Fibroblast of skin of scalp (primary cell): ENCODE measurements at places on chromosomes 5 and 9.

- DNase-seq: no peak
Measured at GRCh38 chr5:107952450-107952849, 281.7 kb upstream of the EFNA5 start.

DNA sequence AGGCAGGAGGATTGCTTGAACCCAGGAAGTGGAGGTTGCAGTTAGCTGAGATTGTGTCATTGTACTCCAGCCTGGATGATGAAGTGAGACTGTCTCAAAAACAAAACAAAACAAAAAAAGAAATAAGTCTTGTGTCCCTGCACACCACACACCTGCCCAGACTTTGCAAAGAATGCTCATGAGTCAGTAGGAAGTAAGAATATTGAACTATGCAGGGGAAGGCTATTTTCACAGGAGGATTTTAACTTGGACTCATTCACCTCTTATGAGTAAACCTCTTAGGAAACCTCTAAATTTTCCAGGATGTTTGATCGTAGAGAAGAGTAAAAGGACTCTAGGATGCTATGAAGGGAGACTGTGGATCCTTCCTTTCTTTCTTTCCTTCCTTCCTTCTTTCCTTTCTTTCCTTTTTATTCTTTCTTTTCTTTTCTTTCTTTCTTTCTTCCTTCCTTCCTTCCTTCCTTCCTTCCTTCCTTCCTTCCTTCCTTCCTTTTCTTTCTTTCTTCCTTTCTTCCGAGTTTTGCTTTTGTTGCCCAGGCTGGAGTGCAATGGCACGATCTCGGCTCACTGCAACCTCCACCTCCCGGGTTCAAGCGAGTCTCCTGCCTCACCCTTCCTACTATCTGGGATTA lies 96.7 kb upstream of the CLINT1 start:
- no peak for DNase-seq

GRCh38 chr9:117574099-117574498 lies 130.1 kb upstream of the TLR4 start:
- no peak for DNase-seq

DNA sequence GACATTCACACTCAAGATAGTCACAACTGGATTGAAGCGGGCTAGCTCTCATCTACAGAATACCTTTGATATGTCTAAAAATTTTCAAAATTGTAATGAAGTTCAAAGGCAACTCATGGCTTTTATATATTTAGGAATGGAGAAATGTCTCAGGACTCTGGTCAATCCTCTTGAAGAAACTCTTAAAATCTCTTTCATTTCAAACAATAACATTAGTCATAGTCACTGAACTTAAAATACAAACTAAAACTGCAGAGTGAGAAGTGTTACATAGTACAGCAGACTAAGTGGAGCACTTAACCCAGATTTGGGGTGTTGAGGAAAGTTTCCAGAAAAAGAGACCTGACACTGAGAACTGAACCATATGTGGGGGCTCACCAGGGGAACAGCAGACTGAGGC lies 20.7 kb downstream of the FANCC start:
- DNase-seq: no peak

DNA sequence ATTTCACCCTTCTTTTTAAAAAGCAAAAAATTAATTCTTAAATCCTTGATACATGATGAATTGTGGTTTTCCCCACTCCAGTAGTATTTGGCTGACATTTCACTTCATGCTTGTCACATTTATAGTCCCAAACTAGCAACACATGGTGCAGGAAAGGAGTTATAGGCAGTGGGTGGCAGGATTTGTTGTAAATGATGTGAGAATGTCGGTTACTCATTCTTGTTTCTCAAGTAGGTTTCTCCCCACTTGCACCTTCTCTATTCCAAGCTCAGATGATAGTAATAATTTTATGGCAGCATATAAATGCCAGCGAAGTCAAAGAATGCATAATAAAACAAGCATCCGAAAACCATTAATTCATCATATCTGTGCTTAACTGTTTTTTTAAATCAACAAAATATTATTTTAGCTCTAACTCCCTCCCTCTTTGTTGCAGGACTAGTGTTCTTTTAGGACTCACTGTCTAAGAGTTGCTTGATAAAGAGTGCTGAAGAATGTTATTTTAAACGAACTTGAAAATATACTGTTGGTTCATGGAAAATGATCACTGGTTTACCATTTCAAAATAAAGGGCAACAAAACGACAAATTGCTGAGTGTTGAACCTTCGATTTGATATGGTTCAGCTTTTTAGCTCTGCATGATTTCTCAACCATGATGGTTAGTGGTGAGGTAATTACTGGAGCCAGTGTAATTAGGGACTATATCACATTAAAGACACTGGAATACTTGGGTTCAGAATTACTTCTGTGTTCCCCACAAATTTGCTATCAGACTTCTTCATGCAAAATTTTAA lies 88.1 kb upstream of the ADAMTSL1 start:
- DNase-seq: peak; percentile 74

GRCh38 chr5:162956570-162956969 lies 480.8 kb upstream of the CCNG1 start:
- DNase-seq: no peak

GRCh38 chr5:8577792-8578191 lies 708.8 kb downstream of the MTRR start:
- DNase-seq: no peak

DNA sequence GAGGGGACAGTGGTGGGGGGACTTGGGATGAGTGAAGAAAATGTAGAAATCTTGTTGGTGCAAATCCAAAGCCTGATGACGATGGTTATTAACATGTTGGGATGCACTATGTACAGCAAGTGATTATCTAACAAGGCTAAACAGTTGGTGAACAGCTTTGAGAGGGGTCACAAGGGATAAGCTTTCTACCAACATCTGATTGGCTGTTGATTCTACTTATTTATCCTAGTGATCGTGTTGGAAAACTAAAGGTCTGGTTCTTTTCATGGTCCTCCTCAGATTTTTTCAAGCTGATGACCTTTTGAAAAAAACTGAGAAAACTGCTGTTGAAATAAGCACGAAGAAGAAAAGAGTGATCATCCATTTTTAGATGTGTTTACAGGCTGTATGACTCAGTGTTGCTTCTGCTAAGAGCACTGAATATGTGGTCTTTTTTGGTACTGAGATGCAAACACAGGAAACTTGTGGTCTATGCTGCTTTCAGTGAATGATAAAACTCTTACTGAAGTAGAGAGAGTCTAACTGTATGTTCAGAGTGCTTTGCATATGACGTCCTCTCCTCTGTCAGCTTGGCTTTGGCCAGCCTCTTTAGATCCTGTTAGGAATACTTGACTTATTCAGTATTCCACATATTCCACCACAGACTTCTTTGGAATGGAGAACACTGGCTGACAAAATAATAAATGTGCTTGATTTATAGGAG lies 174.8 kb downstream of the SLF1 start:
- DNase-seq: peak; percentile 77

DNA sequence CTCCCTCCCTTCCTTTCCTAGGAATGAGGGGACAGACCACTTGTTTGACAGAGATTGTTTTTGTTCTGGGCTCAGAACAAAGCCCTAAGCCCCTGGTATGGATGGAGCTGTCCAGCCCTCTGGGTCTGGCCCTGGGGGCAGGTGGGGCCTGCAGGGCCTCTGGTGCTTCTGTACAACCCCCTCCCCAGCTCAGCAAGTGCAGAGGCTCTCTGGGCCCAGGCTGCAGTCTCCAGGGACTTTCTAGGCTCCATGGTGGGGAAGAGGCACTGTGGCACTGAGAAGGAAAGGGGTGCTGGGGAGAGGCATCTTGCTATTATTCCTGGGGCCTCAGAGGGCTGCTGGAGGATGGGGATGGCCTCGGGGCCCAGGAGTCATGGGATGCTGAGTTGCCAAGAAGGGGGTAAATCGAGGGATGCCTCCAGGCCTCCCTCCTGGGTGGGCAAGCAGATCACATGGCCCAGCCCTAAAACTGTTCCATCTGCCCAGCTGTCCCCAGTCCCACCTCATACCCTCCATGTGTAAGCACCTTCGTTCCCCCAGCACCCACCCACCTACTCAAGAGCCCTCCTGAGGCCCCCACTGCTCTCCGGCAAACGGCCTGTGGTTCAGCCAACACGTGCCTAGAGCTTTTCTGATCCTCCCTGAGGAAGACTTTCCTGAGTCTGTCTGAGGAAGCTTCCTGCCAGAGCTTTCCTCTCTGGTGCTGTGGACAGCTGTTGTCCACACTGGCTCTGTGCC lies 225.7 kb downstream of the CACNA1B start:
- DNase-seq: no peak

DNA sequence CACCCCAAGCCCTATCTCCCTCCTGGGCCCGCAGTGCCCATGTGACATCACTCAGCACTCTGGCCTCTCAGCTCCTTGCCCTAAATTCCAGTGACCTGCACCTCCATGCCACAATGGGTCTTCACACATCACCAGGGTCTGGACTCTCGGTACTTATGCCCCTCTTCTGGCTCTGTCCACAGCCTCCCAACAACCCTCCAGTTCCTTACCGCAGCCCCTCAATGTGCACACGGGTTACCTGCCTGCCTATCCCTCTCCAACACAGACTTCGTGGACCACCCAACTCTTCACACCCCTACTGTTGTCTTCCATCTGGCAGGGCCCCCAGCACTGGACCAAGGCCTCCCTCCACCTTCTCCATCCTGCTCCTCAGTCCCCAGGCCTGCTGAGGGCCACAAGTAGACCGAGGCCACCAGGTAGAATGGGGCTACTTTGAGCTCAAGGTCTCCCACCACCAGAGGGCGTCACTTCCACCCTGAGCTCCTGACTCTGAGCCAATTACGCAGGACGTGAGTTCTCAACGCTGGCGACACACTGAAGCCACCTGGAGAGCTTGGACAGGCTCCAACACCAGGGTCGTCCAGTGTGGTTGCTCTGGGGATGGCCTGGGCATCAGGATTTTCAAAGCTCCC lies 172.1 kb downstream of the GABBR2 start:
- DNase-seq: no peak

- no peak for DNase-seq
Measured at GRCh38 chr5:145838276-145838675, 3.1 kb upstream of the PRELID2 start.

DNA sequence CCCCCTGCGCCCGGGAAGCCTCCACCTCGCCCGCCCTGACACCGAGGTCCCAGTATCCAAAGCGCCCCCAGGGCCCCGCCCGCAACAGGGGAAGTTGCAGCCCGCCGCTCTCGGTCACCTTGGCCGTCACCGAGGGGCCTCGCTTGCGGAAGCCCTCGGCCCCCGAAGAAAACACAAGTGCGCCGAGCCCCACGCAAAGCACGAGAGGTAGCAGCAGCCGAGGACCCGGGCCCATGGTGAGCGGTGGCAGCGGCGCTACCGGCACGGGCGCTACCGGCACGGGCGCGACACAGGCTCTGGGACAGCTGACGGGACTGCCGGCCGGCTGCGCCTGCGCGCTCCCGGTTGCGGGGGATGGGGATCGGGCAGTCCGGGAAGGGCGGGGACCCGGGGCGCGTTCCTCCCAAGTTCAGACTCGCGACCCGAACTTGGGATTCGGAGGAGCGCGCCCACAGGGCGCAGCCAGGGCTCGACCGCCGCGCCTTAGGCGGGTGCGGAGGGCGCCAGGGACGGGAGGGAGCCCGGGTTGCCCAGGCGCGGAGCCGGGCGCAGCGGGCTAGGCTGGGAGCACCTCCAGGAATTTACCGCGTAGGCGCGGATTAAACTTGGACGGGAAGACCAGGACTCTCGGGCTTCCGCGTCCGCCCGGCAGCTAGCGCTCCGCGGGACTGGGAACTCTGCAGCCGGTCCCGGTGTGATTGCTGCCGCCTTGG lies at the start of gene PPIC:
Gene PPIC (minus strand): TSS at position 335 of the 713 bp plus-strand sequence. CDS start 100 bp downstream, at position 235.
- peak; percentile 84 for DNase-seq

DNA sequence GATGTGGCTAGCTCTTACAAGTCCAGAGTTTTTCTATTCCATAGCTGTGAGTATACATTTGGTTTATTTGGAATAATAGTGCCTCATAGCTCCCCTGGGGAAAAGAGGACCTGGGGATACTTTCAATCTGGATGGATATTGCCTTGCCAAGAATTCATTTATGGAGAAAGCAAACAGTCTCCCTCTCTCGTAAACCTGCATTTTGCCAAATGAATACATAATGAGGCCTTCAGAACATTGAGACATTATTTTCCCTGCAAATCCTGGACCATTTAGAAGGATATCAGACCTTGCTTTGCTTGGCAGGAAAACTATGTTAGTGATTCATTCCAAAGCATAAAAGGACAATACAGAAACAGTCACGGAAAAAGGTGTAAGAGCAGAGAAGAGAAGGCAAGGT lies 569.6 kb upstream of the BRINP1 start:
- DNase-seq: no peak
